Dermis blood vessel endothelial cell (primary cell): ENCODE measurements at places on chromosomes 11 and 22.

DNA sequence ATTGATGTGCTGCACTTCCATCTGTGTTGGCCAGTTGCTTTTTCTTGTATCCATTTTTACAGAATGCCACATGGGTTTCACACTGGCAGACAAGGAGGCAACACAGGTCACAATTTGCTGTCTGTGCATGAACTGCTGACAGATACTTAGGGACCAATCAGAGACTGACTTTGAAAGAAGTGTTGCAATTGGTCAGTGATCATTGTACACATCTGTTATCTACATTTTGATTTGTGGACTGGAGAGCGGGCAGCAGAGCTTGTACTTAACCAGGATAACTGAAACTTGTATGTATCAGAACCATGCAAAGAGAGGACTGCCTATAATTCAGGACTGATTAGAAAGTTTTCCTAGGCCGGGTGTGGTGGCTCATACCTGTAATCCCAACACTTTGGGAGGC lies 21.8 kb downstream of the PRR5 start:
- peak; percentile 56 for DNase-seq

DNA sequence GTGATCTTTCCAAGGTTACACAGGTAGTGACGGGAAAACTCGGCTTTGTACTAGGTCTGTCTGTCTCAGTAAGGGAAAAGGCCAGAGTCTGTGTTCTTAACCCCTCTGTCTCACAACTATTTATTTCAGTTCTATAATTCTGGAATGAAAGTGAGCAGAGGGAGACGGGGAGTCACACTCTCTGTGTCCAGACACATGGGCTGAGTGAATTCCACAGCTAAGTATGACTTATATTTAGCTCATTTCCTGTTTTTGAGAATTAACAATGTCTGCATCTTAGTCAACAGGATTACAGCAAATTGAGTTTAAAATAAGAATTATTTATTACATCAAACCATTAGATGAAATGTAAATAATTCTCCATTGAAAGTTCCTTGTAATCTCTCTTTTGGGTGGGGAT lies 62.5 kb upstream of the OR4B1 start:
- peak; percentile 81 for DNase-seq

GRCh38 chr22:47575291-47575690 lies 812.8 kb downstream of the TBC1D22A start:
- no peak for DNase-seq

- no peak for DNase-seq
Measured at GRCh38 chr22:22689621-22690345, 45.4 kb downstream of the GGTLC2 start.

DNA sequence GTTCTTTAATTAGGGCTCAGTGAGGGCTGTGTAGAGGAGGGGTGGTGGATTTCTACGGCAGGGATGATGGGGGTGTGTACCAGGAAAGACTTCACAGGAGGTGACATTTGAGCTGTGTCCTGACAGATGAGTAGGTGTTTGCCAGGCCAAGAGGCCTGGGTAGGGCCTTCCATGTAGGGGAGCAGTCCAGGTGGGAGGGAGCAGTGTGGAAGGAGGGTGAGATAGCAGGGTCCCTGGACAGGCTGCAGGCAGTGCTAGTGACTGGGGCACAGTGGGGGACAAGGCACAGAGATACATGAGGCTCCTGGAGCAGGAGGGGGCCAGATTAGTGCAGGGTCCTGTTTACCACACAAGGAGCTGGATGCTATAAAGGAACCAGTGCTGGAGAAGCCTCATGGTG lies 147.9 kb upstream of the CADM1 start:
- DNase-seq, result no peak

DNA sequence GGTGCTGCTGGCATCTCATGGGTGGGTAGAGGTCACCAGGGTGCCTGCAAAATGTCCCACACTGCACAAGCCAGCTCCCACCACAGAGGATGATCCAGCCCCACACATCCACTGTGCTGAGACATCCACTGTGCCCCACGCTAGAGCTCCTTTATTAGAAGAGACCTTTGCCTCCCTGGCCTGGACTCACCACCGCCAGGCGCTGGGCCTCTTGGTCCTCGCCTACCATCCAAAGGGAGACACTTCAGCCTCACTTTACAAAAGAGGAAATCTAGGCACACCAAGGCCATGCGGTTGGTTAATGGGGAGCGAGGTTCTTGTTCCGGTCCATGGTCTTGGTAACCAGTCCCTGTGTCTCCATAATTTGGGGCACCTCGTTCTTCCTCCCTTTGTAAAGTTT lies 3.4 kb upstream of the ANO1 start:
- DNase-seq, result no peak

DNA sequence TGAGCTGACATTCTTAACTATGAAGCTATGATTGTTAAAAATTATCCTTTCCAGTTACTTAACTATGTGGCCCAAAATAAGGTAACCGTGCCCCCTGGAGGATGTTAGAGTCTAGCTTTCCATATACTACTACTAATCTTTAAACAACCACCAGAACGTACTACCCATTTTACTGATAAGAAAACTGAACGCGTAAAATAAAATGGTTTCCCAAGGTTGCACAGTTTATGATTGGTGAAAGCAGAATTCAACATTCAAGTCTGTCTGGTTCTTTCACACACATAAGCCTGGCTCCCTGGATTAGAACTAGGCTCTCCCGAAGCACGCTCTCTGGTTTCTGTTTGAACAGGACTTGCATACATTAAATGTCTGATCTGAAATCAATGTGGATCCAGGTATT lies 437.8 kb upstream of the CCDC90B start:
- DNase-seq, result peak; percentile 59

GRCh38 chr22:19886605-19887255 lies 32.1 kb upstream of the GNB1L start:
- peak; percentile 82 for DNase-seq

DNA sequence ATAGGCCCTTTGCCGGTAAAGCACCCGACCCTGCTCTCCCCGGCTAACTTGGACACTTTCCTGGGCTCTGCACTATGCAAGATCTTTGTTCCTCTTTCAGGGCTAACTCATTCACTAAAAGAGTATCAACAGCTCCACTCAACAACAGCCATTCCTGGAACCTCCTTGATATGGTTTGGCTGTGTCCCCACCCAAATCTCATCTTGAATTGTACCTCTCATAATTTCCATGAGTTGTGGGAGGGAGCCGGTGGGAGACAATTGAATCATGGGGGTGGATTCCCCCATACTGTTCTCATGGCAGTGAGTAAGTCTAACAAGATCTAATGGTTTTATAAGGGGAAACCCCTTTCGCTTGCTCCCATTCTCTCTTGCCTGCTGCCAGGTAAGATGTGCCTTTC lies 330.0 kb downstream of the TENM4 start:
- DNase-seq, result no peak

- no peak for DNase-seq
Measured at GRCh38 chr22:27382947-27383346, 418.6 kb downstream of the MN1 start.

- no peak for DNase-seq
Measured at GRCh38 chr11:79080551-79080950, 360.3 kb downstream of the TENM4 start.

GRCh38 chr22:20805972-20806471 lies 32.1 kb downstream of the SERPIND1 start:
- DNase-seq, result no peak

GRCh38 chr22:39392341-39392948 lies 7.1 kb upstream of the TAB1 start:
- no peak for DNase-seq

DNA sequence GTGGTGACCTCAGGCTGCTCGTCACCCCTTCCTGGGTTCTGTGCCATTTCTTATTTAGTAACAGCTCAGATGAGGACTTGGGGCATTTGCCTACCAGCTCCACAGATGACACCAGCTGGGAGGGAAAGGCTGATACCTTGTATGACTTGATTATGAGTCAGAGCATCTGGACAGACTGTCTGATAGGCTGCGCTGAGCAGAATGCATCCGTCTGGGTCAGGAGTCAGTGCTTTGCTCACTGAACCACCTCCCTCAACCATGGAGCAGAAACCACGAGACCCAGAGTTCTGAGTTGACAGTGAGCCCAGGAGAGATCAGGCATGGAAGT lies 6.8 kb downstream of the ST14 start:
- peak; percentile 75 for DNase-seq

DNA sequence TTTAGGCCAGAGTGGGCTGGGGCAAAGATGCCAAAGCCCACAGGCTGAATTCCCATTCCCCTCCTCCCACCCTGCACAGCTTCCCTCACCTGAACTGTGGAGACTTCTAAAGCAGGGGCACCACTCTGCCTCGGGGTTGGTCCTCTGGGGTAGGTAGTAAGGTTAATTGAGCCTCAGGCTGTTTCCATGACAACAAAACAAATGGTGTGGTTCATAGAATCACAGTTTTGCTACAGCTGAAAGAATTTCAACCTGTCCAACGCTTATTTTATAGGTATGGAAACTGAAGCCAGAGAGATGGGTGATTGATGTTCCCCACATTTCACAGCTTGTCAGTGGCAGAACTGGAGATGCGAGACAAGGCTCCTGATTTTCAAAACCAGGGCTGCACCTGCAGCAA lies 109.5 kb downstream of the SNX19 start:
- DNase-seq, result no peak

- no peak for DNase-seq
Measured at GRCh38 chr11:5343474-5344335, at the start of gene OR51B5. Gene OR51B5 (minus strand): TSS chr11:5343524. CDS start chr11:5343524, 0 bp downstream.

DNA sequence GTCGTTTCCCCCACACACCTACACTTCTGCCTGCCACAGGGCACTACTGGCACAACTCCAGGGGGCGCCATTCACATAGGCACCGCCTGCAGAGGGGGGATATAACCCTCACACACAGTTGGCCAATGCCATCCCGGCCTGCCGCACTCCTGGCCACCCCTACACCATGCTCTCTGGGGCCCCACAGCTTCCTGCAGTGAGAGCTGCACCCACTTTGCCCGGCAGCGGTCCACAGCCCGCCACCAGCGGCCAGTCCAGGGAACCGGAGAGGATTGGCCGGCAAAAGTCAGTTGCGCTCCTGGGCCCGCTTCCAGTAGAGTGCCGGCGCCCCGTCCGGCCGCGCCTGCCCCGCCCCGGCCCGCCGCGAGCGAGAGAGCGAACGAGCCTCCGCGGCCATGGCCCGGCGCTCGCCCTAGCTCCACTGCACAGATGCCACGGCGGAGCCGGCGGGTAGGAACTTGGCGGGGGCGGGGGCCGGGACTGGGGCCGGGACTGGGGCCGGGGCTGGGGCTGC lies 25.6 kb upstream of the SUSD2 start:
- DNase-seq, result peak; percentile 70

DNA sequence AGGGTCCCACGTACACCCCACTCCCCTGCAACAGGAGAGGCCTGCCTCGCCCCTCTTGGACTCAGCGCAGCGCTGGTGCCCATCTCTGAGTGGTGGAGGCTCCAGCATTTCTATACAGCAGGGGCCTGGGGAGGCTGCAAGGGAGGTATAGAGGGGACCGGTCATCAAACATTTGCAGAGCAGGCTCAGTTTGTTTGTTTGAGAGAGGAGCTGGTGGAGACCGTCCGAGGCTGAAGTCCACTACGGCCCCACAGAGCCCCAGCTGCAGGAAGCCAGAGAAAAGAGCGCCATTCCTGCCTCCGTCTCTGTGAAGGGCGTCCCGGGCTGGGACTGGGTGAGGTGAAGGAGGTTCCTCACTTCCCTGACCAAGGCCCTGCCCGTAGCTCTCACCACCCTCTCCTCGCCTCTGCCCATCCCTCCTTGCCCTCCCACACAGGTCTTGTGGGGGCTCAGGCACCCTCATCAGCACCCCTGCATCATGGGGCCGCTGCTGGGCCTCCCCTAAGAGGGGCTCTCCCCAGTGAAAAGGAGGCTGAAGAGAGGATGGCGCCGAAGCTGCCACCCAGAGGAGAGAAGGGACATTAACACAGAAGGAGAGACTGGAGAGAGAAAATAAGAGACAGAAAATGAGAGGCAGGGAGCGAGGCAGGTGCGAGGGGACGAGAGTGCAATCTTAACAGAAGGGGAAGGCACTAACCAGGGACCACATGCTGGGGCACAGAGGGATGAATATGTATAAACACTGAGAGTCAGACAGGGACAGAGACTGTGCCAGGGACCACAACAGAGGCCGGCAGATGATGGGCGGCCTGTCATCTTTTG lies 24.5 kb downstream of the RPUSD4 start:
- no peak for DNase-seq

GRCh38 chr11:129695571-129696308 lies 119.9 kb upstream of the TMEM45B start:
- peak; percentile 65 for DNase-seq

DNA sequence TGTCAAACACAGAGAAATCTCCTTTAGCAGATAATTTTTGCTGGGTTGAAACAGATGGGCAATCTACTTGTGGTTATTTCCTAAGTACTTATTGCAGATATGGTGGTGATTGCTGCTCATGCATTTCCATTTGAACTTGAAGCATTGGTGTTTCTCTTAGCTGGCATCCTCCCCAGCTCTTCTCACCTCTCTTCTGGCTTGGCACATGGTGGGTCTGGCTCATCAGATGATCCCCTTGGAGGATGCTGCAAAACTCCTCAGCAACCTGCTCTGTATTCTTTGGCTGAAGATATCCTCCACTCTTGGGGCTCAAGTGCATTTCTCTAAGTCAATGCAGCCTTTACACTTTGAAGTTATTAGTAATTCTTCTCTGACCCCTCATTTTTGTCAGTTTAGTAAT lies 87.3 kb upstream of the MYO18B start:
- no peak for DNase-seq

DNA sequence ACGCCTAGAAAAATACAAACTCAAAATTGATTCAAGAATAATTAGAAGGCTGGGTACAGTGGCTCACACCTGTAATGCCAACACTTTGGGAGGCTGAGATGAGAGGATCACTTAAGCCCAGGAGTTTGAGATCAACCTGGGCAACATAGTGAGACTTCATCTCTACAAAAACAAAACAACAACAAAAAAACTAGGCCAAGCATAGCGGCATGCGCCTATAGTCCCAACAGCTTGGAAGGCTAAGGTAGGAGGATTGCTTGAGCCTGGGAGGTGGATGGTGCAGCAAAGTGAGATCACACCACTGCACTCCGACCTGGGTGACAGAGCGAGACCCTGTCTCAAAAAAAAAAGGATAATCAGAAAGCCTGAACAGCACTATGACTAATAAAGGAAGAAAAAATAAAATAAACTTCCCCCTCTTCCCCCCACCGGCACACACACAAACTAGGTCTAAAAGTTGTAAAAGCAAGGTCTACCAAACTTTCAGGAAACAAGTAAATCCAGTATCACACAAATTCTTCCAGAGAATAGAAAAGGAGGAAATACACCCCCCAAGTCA lies 35.8 kb downstream of the RRAS2 start:
- peak; percentile 38 for DNase-seq

DNA sequence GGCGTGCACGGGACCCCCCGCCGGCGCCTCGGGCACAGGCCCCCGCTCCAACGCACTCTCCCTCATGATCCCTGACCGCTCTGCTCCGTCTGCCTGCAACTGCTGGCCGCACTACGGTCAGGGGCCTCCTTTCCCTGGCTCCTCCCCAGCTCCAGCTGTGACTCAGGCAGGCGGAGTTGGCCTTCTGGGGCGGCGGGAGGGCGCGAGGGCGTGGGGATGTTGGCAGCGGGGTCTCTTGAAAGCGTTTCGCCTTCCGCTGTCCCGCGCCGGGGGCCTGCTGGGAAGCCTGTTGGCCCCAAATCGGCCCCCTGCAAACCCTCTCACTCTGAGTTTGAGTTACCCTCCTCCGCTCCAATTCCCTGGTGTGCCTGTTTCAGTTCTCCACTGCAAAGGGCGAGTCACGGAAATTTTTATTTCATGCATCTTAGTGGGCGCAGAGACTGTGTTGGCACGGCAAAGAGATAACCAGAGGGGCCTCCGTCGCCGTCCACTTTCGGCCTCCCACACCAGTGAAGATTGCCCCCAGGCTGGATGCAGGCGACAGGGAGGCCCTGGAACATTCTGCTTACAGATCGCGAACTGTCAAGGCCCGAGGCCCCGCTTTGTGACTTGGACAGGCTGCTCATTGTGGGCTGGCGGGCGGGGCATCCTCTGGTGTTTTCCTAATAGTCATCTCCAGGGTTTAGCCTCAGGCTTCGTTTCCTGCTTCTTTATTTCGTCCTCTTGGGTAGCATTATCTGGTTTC lies at the start of gene CAVIN3:
TSS of gene CAVIN3 (minus strand) at position 91 of the 745 bp plus-strand sequence. CDS start at position 66, 25 bp downstream.
- peak; percentile 84 for DNase-seq
